Brain (organoid and tissue), 16 donors: ENCODE measurements at places on chromosomes 4 and X.

DNA sequence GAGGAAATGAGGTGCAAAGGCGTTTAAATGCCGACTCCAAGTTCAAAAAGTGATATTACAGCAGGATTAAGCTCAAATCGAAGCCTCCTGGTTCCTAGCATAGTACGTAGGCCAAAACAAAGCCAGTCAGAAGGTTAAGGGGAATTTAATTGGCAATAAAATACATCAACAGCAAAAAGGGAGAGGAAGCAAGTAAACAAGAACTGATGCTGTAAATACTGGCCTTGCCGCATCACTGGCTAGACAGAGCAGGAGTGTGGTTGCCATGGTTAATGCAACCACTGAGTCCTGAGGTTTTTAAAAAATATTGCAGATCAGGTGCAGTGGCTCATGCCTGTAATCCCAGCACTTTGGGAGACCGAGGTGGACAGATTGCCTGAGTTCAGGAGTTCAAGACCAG, 63.2 kb upstream of the FBXW7 start:
- DNase-seq, result peak; percentile 12

DNA sequence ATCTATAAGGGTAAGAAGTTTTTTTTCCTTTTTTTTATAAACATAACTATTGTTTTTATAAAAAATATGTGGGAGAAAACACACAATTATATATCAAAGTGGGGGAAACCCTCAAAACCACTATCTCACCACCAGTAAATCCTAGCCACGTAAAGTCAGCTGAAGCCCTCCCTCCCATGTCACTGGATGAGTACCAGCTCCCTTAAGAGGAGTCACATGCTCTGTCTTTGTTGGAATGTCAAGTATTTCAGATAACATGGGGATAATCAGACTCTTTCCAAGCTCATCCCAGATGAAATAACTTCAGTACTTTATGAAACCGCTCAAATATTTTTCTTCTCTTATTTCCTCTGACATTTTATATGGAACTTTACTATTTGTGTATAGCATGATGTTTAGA, 2.4 kb downstream of the MYOZ2 start:
- no peak for DNase-seq

DNA sequence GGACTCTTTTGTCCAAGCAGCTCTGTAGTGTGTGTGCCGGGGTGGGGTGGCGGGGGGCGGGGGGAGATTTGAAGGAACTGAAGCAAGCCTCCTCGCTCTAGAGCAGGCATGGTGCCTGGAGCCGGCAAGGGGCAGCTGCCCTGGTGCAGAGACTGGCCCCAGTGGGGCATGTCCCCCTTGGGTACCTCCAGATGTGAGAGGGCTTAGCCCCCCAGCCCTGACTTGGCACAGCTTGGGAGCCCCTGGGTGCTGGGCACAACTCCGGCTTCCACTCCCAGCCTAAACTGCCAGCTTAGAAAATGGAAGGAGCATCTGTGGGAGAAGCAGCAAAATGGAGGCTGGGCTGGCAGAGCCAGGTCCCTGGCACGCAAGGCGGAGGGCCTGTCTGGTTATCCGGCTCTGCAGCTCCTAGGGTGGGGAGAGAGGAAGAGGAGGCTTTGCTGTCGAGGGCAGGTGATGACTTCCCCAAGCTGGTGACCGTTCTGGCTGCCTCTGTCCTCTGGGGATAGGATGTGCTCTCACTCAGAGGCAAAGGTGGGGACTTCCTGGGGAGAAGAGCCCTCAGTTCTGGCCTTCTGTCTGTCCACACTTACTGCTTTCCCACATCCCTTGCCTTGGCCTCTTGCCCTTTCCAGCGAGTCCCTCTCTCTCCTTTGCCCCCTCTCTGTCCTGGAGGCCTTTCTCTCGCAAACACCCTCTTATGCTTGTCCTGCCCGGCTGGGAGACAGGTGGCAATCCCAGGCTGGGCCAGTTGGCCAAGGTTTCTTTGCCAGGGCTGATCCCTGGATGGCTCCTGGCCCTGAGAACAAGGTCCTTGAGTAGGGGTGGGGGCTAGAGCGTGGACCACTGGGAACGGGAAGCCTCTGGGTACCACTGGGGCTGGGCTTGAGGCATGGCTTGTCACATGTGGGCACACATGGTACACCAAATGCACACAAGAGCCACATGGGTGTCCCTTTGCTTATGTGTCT, 2.0 kb downstream of the DLG3 start:
- no peak for DNase-seq

DNA sequence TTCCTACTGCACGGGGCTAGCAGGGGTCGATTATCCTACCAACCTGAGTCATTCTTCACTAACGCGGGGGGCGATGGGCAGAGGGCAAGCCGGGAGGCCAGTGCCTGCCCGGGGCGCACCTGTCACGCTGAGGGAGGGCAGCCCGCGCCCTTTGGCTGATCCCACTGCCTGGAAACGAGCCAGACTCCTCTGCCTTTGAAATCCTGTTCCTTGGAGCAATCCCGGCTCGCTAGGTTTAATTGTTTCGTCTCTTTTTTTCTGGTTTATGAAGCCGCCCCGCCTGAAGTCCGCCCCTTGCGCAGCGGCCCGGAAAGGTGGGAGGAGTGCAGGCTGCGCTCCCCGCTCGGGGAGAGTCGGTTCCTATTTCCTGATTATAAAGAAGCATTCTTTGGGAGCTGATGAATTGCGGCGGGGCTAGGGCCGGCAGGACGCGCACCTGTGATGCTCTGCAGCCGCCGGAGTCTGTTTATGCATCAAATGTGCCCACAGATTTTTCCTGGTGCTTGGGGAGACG, 484.2 kb downstream of the BCOR start:
- DNase-seq, result peak; percentile 42

GRCh38 chr4:151901631-151902030, 140.8 kb upstream of the GATB start:
- DNase-seq, result no peak

DNA sequence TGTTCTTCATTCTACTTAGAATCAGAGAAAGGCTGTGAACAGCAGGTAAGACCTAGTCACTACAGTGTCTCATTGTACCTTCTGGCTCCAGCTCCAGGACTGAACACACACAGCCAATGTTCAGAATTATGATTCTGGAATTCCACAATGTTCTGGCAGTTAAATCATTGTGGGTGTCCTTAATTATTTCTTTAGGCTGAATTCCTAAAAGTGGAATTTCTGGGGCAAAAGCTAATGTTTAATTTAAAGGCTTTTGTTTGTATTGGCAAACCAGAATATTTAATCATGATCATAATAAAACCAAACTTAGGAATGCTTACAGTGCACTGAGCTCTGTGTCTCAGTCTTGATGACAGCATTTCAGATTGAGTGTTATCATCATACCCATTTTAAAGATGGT, 67.0 kb upstream of the FAT1 start:
- DNase-seq, result no peak

GRCh38 chr4:73735231-73735630, 5.1 kb upstream of the CXCL8 start:
- DNase-seq, result no peak

GRCh38 chr4:16969696-16970135, 71.3 kb upstream of the LDB2 start:
- DNase-seq, result no peak

DNA sequence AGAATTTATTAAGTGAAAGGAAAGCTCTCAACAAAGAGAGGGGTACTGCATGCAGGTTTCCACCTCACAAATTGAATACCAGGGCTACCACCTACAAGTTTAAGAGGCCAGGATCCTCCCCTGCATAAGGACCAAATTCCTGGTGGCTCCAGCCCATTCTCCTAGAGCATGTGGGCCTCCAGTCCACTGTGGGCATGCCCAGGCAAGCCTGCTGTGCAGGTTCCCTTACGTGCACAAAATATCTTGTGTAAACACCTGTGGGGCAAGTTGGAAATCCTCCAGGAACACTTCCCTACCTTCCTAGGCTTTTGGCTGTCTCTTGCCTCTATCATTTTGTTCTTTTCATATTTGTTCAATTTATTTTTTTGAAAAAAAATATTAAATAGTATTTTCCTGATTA, 724.3 kb downstream of the ARAP2 start:
- DNase-seq, result no peak
